Suppressor macrophage treated with lipopolysaccharide for 4 hours (primary cell): ENCODE measurements at places on chromosomes 3 and 15.

GRCh38 chr3:143693506-143693905, 154.8 kb downstream of the SLC9A9 start:
- no peak for DNase-seq

GRCh38 chr15:80567721-80568157, 127.4 kb upstream of the ABHD17C start:
- peak; percentile 73 for DNase-seq

- DNase-seq = no peak
Measured at GRCh38 chr3:70861234-70861633, 548.8 kb upstream of the MDFIC2 start.

- DNase-seq = peak; percentile 43
Measured at GRCh38 chr15:89441295-89441812, 55.0 kb downstream of the RHCG start.

GRCh38 chr3:177811112-177811511, 613.8 kb upstream of the TBL1XR1 start:
- peak; percentile 53 for DNase-seq

DNA sequence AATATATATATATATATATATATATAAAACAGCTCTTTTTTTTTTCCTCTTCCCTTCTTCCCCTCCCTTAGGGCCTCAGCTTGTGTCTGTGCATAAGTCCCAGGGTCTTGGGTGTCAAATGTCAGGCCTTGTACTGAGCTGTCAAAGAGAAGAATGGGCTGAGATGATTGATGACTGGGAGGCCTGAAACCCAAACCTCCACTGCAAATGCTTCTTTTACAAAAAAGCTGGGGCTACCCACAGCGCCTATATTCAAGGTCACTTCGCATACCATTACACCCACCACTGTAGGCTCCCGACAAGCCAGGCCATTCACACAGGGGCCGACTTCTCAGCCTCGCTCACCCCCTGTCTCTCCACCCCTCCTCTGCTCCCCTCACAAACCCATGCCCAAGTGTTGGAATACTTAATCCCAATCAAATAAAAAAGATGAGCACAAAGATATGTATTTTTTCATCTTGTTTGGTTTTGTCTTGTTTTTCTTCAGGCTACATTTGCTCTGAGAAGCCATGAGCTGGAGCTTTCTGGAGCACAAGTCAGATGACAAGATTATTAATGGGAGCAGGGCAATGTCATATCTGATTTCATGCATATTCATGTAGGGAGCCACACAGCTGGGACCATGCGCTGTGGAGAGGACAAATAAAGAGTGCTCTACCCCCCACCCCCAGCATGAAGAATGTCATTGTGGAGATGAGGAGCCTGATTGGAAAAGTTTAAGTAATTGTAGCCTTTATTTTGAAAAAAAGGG, 614.4 kb upstream of the NR2F2 start:
- DNase-seq = no peak

DNA sequence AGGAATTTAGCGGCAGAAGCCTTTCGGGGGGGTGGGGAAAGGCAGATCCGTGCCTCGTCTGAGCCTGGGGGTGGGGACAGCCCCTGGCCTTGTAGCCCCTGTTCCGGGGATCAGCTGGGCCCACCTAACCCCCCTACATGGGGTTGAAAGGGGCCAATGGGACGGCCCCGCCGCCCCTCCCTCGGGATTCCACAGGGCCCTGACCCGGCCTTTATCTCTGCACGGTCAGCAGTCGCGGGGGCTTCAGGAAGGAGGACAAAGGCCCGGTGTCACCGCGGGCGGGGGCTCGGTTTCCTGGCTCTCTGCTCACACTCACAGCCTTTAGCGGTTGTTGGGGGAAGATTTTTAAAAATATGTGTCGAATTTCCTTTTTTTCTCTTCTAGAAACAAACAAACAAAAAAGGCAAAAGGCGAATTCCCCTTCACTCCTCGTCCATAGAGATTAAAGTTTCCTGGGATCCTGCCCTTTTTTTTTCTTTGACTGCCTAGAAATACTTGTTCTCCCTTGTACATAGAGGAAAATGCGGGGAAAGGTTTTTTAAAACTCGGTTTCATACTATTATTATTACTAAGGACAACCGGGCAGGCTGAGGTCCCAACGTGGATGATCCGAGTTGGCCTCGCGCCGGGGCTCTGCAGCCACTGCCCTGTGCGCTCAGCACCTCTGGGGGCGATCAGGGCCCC, 7.9 kb downstream of the FOXL2 start:
- no peak for DNase-seq

DNA sequence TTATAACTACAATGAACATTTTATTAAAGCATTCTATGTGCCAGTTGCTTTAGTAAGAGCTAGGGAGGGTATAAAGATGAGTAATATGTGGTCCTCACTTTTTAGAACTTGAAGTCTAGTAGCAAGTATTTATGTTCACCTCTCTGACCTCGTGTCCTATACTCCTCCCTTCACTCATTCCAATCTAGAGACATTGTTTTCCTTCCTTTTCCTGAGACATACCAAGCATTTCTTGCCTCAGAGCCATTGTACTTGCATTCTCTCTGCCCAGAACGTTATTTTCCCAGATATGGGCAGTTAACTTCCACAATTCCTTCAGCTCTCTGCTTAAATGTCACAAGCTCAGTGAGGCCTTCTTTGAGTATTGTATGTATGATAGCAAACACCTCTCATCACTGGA, 408.6 kb downstream of the PDCD6IP start:
- no peak for DNase-seq

GRCh38 chr3:148730676-148731075, 33.0 kb downstream of the AGTR1 start:
- DNase-seq = no peak

GRCh38 chr15:82044373-82045178, 1.2 kb downstream of the MEX3B start:
- peak; percentile 36 for DNase-seq

GRCh38 chr3:85790445-85791030, 831.7 kb downstream of the CADM2 start:
- DNase-seq = no peak

DNA sequence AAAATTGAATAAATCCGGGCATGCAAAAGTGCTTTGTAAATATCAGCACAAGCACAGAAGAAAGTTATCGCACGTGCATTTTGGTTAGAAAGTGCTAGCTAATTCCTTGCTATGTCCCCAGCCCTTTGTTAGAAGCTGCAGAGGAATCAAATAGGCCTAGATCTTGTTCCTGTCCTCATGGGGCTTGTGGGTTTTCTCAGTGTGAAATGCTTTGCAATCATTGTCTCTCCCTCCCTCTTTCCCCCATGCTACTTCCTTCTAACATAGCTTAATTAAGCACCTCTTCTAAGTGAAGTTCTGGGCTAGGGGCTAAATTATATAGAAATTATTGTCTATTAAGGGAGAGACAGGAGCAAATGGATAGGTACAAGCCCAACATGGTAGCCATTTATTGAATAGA, 271.7 kb downstream of the RPLP1 start:
- no peak for DNase-seq

DNA sequence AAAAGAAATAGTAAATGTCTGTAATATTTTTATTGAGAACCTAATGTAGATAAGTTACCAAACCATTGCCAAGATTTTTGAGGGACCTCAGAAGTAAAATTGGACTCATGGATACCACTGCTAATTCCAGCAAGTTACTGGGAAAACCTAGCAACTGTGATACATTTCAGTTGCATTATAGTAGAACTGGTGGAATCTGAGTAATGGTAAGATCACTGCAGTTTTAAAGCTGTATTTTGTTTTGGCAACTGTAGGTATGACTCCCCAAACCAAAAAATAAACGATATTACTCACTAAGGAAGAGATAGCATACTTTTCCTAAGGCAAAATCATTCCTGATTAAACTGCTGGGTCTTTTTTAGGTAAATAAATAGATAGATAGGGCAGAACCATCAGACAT, 54.0 kb downstream of the ARMC8 start:
- DNase-seq = no peak

GRCh38 chr3:10936686-10937085, 55.9 kb upstream of the SLC6A1 start:
- no peak for DNase-seq

DNA sequence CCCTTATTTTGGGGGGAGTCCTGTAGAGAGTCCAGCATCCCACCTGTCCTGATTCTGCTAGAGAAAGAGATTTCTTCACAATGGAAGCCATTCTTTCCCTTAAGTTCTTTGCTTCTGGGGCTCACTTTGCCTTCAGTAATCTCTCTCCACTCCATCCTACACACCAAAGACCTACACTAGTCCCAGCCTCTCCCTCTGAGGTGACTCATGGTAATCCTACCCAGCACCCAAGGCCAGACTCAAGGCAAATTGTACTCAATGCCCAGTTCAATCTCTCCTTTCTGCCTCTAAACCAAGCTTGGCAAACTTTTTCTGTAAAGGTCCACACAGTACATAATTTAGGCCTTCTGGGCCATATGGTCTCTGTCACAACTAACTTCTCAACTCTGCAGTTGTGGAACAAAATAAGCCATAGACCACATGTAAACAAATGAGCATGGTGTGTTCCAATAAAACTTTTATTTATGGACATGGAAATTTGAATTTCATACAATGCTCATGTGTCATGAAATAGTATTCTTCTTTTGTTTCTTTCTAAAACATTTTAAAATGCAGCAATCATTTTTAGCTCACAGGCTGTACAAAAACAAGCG, 72.5 kb downstream of the MRPL46 start:
- no peak for DNase-seq

- peak; percentile 1 for DNase-seq
Measured at GRCh38 chr3:106172780-106173179, 304.0 kb upstream of the CBLB start.

DNA sequence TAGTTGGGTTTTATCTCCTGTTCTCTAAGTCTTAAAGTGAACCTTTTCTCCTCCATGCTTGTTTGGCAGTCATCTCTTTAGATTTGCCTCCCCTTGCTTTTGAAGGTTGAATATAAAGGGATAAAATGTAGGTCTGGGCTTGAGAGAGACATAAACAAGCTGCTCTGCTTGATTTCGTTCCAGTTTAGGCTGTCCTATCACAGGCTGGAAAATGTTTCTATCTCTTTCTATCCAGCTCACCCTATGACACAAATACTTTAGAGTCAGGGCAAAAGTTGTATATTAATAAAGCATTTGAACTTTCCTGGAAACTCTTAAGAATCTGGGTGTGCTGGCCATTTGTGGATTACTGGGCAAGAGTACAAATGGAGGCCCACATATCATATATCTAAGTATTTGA, 29.5 kb upstream of the ZBBX start:
- DNase-seq = no peak

GRCh38 chr15:48432688-48433087, 101.5 kb downstream of the DUT start:
- DNase-seq = no peak

DNA sequence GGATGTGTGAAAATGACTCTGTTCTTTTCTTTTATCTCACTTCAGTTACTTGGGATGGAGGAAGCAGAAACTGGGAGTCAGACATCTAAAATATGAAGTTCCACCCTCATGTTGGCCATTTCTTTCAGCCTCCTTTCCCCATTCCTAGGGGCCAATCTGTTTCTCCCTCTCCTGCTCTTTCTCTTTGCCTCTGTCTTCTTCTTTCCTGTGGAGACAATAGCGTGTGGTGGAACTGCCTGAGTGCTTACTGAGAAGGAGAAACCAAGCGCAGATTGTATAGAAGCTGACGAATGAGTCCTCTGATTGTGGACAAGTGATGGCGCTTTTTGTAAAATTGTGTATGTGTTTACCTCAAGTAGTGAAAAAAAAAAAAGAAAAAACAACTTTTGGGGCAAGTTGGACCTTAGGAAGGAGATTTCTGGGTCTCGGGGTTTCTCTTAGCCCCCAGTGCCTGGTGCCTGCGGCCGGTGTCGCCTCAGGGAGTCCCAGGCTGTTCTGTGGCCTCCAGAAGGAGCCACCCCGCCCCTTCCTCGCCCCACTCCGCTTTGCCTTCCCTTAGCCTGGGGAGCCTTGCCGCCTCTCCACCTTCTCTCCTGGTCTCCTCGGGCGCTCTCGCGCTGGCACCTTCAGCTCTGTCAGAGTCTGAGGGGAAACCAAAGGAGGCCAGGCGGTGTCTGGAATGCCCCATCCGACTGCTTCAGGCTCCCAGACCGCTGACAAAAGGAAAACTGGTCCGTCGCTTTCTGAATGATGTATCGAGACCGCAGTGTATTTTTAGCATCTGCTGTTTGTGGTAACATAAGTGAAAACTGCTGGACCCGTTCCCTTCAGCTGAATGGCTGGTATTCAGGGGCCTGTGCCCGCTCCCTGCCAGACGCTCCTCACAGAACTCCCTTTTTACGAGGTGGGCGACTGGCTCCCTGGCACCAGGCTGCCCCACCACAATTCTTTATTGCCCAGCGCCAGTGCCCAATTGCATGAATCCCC, 30.1 kb downstream of the SCG5 start:
- no peak for DNase-seq

- DNase-seq = no peak
Measured at GRCh38 chr15:74960286-74960685, 3.7 kb upstream of the RPP25 start.

GRCh38 chr3:124587053-124587408, 143.2 kb upstream of the UMPS start:
- DNase-seq = no peak

DNA sequence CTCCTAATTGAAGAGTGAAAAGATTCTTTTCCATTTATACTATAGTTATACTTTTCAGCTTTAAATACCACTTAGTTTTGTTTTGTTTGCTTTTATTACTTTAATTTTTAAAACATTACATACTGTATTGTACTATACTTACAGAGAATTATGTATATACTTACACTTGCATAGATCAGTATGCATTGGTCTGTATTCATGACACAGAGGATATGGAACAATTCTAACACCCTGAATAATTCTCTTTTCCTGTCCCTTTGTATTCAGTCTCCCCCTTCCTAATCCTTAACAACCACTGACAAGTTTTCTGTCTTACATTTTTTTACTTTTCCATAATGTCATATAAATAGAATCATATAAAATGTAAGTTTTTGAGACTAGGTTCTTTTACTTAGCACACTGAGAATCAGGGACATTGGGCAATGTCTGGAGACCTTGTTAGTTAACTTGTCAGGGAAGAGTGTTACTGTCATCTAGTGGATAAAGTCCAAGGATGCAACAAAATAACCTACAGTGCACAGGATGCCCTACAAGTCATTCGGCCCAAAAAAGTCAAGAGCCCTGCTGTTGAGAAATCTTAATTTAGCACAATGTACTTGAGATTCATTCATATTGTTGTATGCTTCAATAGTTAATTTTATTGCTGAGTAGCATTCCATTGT, 95.7 kb upstream of the MCTP2 start:
- DNase-seq = no peak

DNA sequence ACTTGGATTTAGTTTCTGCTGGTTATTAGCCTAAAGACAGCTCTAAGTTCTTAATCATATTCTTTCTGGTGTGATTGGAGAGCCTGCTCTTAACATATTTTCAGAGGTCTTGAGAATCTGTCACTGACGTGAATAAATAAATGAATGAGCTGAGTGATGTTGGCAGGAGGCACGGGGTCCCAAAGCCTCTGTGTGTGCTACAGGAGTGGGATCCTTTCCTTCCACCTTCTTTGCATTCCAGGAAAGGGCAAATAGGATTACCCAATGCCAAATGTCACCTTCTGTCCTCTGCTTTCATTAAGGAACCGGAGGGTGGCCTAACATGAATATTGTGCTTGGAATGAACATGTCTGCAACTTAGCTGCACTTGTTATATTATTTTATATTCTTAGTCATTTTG, 53.1 kb downstream of the CD47 start:
- DNase-seq = no peak
